ENCODE measurements at places on chromosomes 3 and 15. TPM values are rescaled to one million over a fixed set of nuclear protein-coding genes. Genes with fewer than 3 reads are reported as not detected.

SAMD7 gene
- not detected for total RNA-seq

SLC12A1 gene
- not detected for total RNA-seq

RHO gene
- total RNA-seq, result not detected

ASB14 gene
- total RNA-seq, result not detected

RIOX2 gene
- total RNA-seq, result 31.6 TPM

CFAP92 gene
- total RNA-seq, result not detected

HOMER2 gene
- 1.3 TPM for total RNA-seq

DYNLT2B gene
- total RNA-seq, result 7.1 TPM

STRC gene
- not detected for total RNA-seq

FAM107A gene
- not detected for total RNA-seq

PYGO1 gene
- total RNA-seq, result 9.0 TPM

IL17RC gene
- total RNA-seq, result 42.8 TPM

AHSG gene
- not detected for total RNA-seq

CILP gene
- total RNA-seq, result under 0.01 TPM

TEX55 gene
- total RNA-seq, result not detected

CYP1A1 gene
- not detected for total RNA-seq

CYP11A1 gene
- 0.64 TPM for total RNA-seq

MAN2C1 gene
- 162 TPM for total RNA-seq

All from fibroblast of villous mesenchyme (primary cell).